ENCODE measurements at places on chromosomes 3 and 15.

- DNase-seq: peak; percentile 56
Measured at GRCh38 chr15:80418892-80419537, 14.8 kb downstream of the ARNT2 start.

DNA sequence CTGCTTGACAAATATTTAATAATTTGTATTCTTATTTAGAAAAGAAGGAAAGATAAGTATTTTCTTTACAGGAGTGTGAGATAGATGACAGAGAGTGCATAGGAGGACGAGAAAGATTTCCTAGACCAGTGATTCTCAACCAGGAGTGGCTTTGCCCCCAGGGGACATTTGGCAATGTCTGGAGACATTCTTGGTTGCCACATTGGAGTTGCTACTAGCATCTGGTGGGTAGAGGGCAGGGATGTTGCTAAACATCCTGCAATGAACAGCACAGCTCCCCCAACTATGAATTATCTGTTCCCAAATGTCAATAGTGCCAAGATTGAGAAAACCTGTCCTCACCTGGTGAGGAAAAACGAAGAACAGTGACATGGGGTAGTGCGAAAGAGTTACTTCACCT lies 30.8 kb upstream of the MINAR1 start:
- no peak for DNase-seq

- DNase-seq: no peak
Measured at GRCh38 chr3:125643172-125643571, 47.9 kb upstream of the OSBPL11 start.

GRCh38 chr3:117102426-117102825 lies 392.8 kb downstream of the TUSC7 start:
- no peak for DNase-seq

DNA sequence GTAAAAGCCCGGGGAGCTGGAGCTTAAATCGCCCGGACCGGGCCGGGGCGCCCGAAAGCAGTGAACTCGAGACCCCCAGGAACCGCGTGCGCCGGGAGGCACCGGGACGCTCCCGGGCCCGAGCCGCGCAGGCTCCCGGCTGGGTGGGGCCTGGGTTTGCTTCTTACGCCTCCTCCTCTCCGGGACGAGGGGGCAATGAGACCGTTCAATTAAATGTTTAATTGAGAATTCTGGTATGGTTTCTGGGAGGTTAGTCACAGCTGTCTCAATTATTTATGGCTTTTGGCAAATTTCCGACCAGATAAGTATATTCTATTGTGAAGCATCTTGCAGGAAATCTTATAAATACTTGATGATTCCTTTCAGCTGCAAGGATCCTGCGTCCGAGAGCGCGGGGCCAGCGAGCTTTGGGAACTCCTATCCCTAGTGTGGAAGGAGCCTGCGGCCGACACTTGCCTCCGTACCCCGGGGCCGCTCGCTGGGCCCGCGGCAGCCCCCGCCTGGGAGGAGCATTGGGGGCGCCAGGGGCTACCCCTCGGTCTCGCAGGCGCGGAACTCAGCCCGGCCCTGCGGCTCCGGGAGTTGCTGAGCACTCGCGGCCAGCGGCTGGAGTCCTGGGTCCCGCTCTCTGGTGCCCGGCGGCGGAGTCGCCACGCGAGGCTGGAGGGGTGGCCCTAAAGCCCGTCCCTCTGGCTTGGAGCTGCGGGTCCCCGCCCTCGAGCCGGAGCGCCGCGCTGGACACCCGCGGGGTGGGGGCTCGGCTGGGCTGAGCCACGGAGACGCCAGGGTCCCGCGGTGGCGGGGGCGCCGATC lies 10.3 kb downstream of the ISL2 start:
- peak; percentile 50 for DNase-seq

DNA sequence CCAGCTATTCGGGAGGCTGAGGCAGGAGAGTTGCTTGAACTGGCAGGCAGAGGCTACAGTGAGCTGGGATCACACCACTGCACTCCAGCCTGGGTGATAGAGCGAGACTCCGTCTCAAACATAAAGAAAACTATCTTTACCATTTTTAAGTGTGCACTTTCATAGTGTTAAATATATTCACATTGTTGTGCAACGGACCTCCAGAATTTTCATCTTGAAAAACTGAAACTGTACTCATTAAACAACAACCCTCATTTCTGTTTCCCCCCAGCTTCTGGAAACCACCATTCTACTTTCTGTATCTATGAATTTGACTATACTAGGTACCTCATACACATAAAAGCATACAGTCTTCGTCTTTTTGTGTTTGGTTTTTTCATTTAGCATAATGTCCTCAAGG lies 375.1 kb downstream of the SHQ1 start:
- no peak for DNase-seq

Data from iPS-NIHi11 (cell line).